HS-5 (cell line): ENCODE measurements at places on chromosomes 11 and 22.
A peak's percentile ranks its signal among the peaks of the same experiment; 100 is the strongest.

DNA sequence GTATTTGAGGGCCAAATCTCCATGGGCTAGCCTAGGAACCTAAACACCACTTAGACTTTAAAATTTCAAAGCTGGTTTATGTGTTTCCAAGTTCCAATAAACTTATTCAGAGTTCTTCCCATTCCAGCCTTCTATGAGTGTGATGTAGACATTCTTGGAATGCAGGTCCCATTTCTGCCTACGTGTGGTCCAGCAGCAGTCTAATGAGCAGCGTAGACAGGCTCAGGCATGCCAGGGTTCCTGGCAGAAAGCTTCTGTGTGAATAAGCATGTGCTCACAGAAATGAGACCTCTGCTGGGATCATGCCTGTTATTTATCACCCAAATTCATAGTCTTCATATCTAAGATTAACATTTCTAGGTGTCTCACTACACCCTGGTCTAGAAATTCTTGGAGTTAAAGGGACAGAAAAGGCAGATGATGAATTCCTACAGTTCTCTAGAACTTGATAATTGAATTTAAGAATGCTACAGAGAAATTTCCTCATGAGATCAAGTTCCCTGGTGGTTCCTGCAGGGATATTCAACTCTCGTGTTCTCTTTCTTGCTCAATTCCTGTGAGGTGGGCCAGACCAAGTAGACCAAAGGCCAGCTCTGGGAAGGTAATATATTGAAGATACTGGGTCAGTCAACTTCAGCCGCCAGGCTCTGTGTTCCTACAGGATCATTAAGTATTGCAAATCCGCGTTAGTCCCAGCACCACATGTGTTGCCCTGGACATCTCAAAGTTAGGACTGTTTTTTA lies 17.6 kb downstream of the RNF185 start:
- peak; percentile 91 for DNase-seq

GRCh38 chr22:49403102-49403501 lies 424.6 kb downstream of the BRD1 start:
- no peak for DNase-seq

GRCh38 chr11:72681226-72682153 lies 7.3 kb upstream of the PDE2A start:
- no peak for DNase-seq

- peak; percentile 87 for DNase-seq
Observed at GRCh38 chr22:46425016-46425415, 89.5 kb downstream of the TRMU start.

DNA sequence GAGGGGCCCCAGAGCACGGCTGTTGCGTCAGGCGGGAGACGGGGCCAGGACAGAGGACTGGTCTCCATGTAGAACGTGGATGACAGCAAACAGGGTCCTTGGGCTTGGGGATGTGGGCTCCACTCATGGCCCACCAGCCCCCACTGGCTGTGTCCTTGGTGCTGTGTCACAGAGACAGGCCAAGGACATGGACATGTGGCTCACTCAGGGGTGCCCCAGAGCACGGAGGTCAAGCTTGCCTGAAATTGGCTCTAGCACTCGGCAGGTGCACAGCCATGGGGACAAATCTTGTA lies 14.4 kb downstream of the FADS2 start:
- no peak for DNase-seq

DNA sequence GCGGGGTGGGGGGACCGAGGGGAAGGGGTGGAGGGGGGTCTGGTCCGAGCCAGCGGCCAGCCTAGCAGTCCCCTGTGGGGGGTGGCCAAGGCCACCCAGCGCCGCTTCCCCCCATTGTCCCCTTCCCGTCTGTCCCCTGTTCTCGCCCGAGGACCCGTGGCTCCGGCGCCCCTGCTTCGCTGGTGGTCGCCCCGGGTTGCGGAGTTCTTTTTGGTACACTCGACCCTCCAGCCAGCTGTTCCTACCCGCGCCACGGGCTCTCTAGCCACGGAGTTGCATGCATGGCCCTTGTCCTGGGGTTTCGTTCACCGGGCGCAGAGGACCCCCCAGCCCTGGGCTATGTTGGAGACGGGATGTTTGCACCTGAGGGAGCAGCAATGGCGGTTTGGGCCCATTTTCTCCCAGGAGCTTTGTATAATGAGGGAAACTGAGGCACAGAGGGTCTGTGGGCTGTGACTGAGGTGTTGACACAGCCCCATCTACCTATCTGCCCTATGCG lies 489 bp downstream of the RNF214 start:
- no peak for DNase-seq

- DNase-seq = no peak
Observed at GRCh38 chr11:83456075-83456474, 169.9 kb upstream of the CCDC90B start.

GRCh38 chr11:47506373-47506772 lies 46.6 kb downstream of the CELF1 start:
- DNase-seq = no peak
